ENCODE measurements at places on chromosomes 13 and 19. TPM values are rescaled to one million over a fixed set of nuclear protein-coding genes. Genes with fewer than 3 reads are reported as not detected.

GRCh38 chr19:6947745-6948144 lies 60.4 kb downstream of the ADGRE1 start:
- H3K27ac ChIP-seq: no peak overlapping the region
- DNase-seq: peak; percentile 13
- H3K4me3 ChIP-seq: no peak overlapping the region
- no peaks in the 10 kb centered on the region for H3K36me3 ChIP-seq
- no peaks in the 10 kb centered on the region for H3K4me1 ChIP-seq

Gene ELAVL3
- not detected for total RNA-seq

GRCh38 chr13:33832872-33833271 lies 14.9 kb downstream of the RFC3 start:
- no peak for DNase-seq
- no peak overlapping the region for H3K27ac ChIP-seq
- H3K4me1 ChIP-seq: no peaks in the 10 kb centered on the region

DNA sequence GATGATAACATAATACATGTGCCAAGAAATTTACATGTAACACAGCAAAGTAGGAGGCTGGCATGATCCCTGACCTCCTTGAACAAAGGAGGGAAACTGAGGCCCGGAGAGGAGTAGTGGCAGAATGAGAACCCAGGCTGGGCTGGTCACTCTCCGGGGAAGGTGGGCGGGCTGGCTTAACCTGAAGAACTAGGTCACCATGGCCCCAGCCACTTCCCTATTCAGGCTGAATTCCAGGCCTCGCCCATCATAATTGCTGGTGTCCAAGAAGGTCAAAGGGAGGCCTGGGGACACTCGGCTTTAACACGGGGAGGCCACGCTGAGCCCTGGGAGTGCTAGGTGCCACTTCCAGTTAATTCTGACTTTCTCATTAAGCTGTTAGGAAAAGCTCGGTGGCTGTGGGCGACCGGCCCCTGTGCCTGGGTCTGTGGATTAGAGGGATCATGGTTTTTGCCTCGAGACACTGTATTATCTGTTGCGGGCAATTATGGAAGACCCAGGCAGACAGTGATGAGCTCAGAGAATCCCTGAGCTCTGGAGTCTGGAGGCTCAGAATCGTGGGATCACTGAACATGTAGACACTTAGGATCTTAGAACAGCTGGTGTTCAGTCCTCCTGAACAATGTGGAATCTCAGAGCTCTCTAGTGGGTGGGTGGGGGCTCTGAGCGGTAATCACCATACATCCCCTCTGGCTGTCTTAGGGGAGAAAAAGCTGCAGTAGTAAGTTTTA lies 5.0 kb upstream of the TINCR start:
- H3K27me3 ChIP-seq: peaks cover 4% of the 10 kb centered on the region
- no peak overlapping the region for H3K27ac ChIP-seq
- no peaks in the 10 kb centered on the region for H3K36me3 ChIP-seq
- no peaks in the 10 kb centered on the region for H3K4me1 ChIP-seq

Gene ATP1A3
- 1.1 TPM for total RNA-seq

All from ascending aorta (tissue), 2 donors.